Caki2 (cell line): ENCODE measurements at places on chromosomes 12 and 14. TPM values are rescaled to one million over a fixed set of nuclear protein-coding genes. Genes with fewer than 3 reads are reported as not detected.

SERPINA9 gene
- not detected in 2 replicates for total RNA-seq

FLRT2 gene
- total RNA-seq, result under 0.01 and 0.07 TPM in 2 replicates

KRT7 gene
- total RNA-seq, result 122 and 152 TPM in 2 replicates

KSR2 gene
- 0.14 and 0.29 TPM in 2 replicates for total RNA-seq

AQP5 gene
- total RNA-seq, result not detected in 2 replicates

FERMT2 gene
- 46.0 and 65.1 TPM in 2 replicates for total RNA-seq

YEATS4 gene
- total RNA-seq, result 99.7 and 114 TPM in 2 replicates

SERPINA6 gene
- total RNA-seq, result 3.8 and 8.7 TPM in 2 replicates

TEAD4 gene
- total RNA-seq, result 17.2 and 32.7 TPM in 2 replicates

SIX6 gene
- total RNA-seq, result not detected in 2 replicates

SELPLG gene
- total RNA-seq, result not detected in 2 replicates

ARMH4 gene
- total RNA-seq, result 0.10 and 0.35 TPM in 2 replicates

PZP gene
- total RNA-seq, result not detected in 2 replicates

KRT73 gene
- 0.51 TPM in 1 of 2 replicates, not detected in the other for total RNA-seq

DNA sequence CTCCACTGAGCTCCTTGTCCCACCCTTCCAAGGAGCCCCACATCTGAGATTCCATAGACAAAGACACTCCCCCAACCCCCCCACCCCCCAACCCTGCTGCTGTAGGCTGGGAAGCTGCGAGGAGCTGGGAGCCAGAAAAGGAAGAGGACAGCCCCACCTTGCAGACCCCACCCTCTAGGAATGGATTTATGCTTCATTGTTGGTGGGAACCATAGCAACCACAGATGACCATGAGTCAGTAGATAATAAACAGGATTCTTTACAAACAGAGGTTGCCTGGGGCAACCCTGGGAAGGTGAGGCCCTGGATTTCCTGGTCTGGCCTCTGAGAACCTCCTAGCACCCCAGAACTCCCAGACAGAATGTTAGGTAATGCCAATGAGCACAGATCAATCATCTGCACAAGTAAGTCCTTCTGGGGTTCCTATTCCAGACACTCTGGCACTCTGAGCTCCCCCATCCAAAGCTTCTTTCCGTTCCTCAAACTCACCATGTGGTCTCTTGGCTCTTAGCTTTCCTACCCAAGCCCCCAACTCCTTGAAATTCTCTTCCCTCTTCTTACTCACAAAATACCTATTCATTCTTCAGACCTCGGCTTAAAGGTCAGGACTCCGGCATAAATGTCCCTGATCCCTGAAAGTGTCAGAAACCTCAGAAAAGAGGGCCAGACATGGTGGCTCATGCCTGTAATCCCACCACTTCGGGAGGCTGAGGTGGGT lies 15.2 kb upstream of the PLEKHG6 start:
- DNase-seq, result peak; percentile 86

DNA sequence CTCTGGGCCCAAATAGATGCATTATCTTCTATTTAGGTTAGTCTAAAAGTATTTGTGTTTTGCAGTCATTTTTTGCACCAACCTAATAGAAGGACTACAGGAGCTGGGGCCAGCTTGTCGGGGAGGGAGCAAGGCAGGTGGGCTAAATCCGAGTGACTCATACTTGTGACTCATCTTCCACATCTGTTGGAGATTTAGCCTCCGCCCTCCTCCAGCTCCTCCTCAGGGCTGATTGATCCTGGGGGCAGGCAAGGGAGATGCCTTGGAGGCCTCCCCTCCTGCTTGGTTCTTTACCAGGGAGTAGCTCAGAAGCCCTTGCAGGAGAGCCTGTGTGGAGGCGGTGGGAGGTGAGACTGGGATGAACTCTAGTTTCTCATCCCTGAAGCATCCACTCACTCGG lies 27.9 kb downstream of the RHOF start:
- peak; percentile 44 for DNase-seq

- DNase-seq, result peak; percentile 84
These were observed at the start of gene WASHC3 for GRCh38 chr12:102061560-102062418. WASHC3 (minus strand) TSS chr12:102061991; CDS start chr12:102061962, 29 bp downstream.

DNA sequence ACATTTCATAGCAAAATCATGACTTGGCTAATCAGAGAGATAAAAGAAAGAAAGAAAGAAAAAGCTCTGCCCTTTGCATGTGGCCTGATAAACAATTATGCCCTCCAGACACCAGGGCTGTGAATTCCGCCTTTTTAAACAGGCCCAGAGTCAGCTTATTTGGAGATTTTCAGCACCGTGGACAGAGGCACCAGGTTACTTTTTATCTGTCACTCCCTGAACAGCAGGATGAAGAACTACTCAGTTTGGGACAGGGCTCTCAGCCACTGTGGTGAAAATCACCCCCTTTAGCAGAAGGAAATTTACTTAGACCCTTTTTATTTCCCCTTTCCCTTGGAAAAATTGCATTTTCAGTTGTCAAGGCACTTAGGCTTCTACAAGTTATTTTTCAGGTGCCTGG lies 359.9 kb downstream of the NRXN3 start:
- peak; percentile 6 for DNase-seq

GRCh38 chr14:60220917-60221316 lies 28.1 kb upstream of the PPM1A start:
- no peak for DNase-seq

- peak; percentile 55 for DNase-seq
These were observed 46.3 kb upstream of the BCL11B start for GRCh38 chr14:99318091-99318958.

- DNase-seq, result no peak
These were observed 207.3 kb downstream of the PCNX1 start for GRCh38 chr14:71114565-71114964.

DNA sequence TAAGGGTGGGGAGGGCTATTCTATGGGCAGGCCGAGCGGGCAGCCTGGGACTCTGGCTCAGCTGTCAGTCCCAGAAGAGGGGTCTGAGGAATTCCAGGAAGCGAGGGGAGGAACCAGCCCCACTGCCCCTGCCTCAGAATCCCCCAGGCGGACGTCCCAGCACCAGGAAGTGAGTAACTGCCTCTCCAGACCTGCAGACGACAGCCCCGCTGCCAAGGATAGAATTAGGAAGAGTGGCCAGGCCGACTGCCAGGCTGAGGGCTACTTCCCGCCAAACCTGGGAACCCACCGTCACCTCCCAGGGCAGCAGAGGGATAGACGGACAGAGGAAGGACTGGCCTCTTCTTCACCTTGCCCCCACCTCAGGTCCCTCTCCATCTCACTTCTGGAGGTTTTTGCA lies 6.7 kb upstream of the BDKRB2 start:
- DNase-seq, result no peak

GRCh38 chr12:52834727-52835001 lies 553 bp upstream of the KRT79 start:
- no peak for DNase-seq

- peak; percentile 43 for DNase-seq
These were observed 2.3 kb downstream of the ATXN7L3B start for GRCh38 chr12:74539765-74540526.

DNA sequence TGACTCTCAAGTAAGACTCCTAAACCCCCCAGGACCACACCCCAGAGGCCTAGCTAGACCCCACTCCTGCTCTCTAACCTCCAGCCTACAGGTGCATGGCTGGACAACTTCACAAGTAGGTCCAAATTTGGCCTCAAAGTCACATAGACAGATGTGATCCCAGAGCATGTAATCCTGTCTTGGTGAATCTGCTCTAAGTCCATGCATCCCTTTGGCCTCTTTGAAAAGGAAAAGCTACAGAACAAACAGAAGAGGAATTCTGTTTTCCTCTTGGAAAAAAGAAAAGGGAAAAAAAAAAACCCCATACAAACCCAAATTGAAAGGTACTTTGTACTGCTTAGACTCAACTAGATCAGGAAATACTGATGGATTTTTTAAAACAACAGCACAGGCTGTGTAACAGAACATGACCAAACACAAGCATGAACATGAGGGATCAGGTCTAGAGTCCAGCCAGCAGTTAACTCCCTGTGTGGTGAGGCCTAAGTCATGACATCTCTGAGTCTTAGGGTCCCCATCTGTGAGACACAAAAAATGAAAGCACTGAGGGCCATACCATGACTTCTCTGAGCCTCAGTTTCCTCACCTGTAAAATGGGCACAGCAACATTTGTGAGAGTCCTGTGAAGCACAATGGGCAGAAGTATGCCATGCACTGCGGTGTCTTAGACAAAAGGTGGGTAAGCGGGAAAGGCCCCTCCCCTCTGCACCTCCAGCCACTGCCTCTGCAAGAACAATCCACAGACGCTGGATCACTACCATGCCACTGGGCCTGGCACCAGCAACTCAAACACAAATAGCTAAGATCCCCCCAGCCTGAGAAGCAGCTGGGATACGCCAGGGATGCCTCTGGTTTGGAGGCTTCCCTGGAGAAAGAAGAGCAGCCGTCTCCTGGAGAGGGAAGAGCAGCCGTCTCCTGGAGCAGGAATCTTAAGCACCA lies 9.9 kb downstream of the PITPNM2 start:
- no peak for DNase-seq

DNA sequence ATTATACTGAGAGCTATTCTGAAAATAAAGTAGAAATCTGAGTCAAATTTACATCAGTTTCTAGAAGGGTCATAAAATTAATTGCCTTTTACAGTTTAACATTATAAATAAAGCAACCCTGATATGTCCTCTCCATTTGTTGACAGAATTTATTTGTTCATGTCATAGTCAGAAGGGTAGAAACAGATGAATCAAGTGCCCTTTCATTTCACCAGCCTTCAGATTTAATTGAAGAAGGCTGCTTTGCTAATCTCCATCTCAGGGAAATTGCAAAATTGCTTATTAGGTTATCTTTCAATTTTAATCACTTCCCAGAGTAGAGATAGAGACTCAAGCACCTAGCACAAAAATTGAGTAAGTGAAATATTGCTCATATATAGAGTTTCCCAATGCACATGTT lies 76.8 kb downstream of the ATXN7L3B start:
- DNase-seq, result no peak

DNA sequence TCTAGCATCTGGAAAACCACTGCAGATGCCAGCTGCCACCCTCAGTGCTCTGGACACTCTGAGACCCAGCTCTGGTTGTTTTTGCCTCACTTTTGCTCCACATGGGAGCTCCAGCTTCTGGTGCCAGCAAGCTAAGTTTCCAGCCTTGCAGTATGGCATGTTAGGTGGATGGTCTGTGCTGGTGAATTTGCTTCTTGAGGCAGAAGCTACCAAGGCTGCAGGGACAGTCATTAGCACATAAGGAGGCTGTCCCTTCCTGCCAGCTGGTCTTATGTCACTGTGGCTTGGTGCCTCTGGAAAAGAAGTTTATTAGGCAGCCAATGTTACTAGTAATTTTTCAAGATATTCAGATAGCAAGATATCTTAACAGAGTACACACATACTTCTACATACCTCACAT lies 64.2 kb upstream of the CSRP2 start:
- no peak for DNase-seq

DNA sequence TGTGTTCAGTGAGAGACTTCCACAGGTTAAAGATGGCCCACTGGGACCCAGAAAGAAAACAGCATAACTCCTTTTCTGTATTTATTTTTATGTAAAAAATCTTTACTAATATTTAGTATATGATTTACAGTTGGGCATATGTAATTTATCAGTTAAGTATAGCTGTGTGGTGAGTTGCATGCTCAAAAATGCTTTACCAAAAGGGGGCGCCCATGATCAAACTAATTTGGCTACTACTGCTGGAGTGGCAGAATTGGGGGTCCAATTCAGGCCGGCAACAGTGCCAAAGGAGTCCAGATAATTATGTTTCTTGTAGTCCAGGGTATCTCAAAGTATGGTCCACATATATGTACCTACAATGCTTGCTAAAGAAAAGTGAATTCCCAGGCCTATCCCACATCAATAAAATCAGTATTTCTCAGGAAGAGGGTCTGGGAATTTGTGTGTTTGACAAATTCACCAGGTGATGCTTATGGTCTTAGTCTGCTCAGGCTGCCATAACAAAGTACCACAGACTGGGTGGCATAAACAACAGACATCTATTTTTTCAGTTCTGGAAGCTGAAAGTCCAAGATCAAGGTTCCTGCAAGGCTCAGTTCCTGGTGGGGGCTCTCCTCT lies 152.0 kb downstream of the KTN1 start:
- DNase-seq, result no peak

DNA sequence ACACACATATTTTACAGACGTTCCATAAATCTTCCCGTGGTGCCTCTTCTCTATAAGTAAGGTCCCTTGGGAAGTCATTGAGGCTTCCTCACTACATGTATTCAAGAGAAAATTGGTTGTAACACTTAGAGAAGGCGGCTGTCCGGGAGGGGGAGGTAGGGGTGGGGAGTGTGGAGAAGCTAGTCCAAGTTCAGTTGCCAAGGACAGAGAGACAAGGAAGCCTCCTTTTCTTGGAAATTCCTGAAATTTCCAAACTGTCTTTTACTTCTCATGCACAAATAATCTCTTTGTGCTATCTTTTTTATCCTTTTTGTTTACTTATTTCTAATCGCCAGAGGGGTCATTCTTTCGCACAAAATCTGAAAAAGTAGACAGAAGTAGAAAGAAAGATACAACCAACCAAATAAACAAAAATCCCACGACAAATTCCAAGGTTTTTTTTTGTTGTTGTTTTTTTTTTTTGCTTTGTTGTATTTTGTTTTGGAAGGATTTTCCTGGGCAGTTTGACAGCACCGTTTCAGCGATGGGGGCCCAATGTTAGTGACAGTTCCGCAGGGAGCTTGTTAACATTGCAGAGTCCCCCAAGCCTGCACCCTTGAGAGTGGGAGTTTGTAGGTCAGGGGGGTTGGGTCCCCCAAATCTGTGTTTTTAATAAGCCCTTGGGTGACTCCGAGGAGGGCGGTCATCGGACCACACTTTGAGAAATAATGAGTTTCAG lies 45.2 kb downstream of the MAP1LC3B2 start:
- DNase-seq, result no peak

DNA sequence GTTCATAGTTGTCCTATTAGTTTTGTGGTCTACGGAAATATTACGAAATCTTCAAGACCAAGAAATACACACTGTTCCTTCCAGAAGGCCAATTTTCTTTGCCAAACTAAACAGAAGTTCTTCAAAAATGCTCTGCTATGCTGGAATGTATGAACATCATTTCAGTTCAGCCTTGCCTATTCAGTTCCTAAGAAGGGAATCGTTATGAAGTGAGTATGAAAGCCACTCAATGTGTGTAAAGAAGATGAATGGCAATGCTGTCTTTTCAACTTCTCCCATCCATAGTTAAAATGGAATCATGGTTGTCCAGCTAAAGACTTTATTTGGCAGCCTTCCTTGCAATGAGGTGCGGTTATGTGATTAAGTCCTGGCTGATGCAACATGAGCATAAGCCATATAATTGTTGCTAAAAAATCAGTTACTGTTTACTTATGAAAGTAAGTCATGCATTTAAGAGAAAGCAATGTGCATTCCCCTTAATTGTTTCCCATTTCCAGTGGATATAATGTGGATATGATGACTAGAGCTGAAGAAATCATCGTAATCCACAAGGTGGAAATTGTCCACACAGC lies 73.8 kb upstream of the PTPRR start:
- DNase-seq, result peak; percentile 26

- DNase-seq, result no peak
These were observed 21.1 kb upstream of the ADAM20 start for GRCh38 chr14:70555890-70556289.

- no peak for DNase-seq
These were observed 151.8 kb upstream of the BTG1 start for GRCh38 chr12:92297405-92297804.

- no peak for DNase-seq
These were observed 178.5 kb downstream of the SSPN start for GRCh38 chr12:26373606-26374495.

- no peak for DNase-seq
These were observed 50.9 kb downstream of the KCNA5 start for GRCh38 chr12:5094551-5094950.
